ENCODE measurements at places on chromosomes 5 and 9. TPM values are rescaled to one million over a fixed set of nuclear protein-coding genes. Genes with fewer than 3 reads are reported as not detected.

Gene ISOC1
- 12.7 TPM for total RNA-seq

Gene OGN
- not detected for total RNA-seq

GRCh38 chr9:71806901-71807307, 38.6 kb upstream of the CEMIP2 start:
- peak; percentile 93 for DNase-seq

- peak; percentile 76 for DNase-seq
Measured at GRCh38 chr5:61429906-61430305, 97.8 kb downstream of the ZSWIM6 start.

- DNase-seq, result no peak
Measured at GRCh38 chr9:77798140-77798539, 150.0 kb upstream of the GNA14 start.

DNA sequence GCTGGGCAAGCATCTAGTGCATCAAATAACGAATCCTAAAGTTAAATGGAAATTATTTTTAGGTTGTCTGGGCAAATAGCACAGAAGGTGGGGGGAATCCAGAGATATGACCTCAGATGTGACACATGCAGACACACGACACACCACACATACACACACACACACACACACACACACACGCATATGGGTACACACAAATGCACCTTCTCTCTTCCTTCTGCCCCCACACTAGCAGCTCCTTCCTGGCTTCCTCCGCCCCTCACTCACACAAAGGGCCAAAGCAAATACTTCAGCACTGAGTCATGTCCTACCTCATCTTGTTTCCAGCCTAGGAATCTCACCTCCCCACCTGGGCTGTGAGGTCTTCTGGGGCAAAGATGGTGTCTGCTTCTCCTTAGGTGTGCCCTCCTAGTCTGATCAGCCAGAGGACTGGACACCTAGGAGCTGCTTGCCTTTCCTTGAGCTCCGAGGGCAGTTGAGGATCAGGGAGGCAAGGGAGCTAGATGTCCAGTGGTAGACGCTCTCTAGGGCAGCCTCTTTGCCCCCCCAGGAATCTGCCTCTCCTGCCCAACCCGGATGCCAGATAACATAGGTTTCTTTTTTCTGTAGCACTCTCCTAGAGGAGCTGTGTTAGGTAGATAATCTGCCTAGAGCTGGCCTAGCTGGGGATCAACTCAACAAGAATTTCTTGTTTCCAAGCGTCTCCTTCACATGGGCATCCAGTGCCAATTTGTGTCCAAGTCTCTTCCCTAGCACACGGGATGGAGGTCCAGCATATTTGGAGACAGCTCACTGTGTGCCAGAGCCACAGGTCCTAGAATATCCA, 14.3 kb upstream of the JADE2 start:
- no peak for DNase-seq

GRCh38 chr9:75447281-75447680, 359.0 kb downstream of the OSTF1 start:
- no peak for DNase-seq

DNA sequence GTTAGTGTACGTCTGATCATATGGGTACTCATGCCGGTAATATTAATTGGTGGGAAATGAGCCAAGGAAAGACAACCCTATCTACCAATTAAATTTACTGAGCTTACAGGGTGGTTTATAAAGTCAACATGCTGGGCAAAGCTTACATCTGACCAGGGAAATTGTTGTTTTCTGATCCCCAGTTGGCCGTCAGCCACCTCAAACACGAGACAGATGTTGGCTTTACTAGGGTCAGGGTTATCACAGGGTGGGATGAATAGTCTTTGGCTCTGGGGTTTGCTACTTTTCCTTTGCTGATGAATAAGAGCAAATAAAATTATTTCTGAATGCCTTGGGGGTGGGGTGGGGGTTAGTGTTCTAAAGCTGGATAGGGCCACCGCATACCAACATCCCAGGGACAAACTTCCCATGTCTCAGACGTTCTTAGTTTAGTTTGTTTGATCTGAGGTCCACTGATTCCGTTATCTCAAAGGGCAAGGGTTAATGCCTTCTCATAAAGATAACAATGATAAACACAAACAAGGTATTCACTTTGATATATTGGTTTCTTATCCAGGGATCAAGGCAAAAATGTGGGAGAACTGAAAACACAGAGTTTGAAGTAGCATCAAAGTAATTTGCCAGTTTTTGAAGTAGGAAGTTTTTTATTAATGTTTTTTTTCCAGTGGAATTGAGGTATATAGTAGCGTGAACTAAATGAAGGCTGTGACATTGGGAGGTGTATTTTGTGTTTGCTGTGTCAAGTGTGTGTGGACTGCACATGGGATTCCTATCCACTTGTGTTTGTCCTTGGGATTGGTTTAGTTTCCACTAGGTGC, 109.1 kb upstream of the RPS23 start:
- DNase-seq, result no peak

DNA sequence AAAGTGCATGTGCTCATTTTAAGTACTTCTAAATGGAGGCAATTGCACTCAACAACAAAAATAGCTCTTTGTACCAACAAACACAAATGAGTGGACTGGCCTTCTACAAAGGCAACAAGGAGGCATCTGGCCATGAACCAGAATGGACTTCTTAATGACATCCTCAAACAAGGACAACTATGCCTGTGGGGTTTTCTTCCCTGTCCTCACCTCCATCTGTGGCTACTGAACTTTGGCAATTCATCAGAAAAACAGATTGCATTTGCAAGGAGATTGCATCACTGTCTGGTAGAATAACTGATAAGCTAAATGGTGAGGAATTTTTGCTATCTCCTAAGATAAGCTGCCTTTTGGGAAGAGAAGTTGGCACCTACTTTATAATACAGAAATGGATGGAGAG, 447.3 kb upstream of the CCNG1 start:
- no peak for DNase-seq

DNA sequence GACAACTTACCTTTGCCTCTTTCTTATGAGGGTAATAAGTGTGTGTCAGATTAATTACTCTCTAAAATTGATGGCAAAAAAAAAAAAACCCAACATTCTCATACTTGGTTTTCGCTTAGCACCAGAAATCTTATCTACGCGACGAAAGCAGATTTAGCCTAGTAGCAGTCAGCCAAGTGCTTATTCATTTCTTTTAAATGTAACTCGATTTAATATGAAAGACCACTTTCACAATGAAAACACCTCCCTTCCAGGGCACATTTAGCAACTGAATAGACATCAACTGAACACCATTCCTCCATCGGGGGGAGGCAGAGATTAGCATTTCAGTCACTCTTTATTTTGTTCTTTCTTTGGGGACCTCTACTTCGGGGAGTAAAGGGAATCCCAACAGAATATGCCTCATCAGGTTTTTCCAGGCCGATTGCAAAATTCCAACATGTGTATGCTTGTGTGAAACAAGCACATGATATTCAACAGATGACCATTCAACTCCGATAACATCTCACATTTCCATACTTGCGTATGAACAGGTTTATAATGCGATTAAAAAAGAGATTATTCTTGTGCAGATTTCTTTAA, 124.1 kb upstream of the RETREG1 start:
- DNase-seq, result peak; percentile 42

GRCh38 chr5:135007305-135007704, 26.7 kb downstream of the PITX1 start:
- no peak for DNase-seq

- no peak for DNase-seq
Measured at GRCh38 chr9:113962396-113962795, 86.3 kb downstream of the ZNF618 start.

Measured in SK-MEL-5 (cell line).